ENCODE measurements at places on chromosomes 5 and 9.

GRCh38 chr5:147432323-147432722, 77.5 kb downstream of the DPYSL3 start:
- no peak for DNase-seq

DNA sequence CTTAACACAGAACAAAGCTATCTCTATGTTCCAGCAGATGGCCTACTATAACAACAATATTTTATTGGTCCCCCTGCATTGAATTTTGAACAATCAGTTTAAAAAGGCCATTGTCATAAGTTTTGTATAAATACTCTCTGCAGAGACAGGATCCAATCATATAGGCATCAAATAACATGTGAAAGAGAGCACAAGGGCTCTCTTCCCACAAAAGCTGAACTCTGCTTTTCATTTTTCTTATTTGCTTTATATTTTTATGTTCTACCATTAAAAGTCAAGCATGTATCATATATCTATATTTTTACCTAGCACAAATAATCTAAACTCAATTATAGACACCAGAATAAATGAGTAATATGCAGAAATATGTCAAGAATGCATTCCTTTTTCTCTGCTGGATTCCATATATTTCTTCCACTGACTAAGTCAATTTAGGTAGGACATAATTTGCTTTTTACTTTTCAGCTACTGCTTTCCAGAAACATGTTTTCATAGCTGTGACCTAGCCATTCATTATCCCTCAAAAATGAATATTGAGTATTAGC, 143.6 kb downstream of the CDH9 start:
- DNase-seq, result no peak

GRCh38 chr9:14231196-14231990, 82.5 kb downstream of the NFIB start:
- no peak for DNase-seq

- no peak for DNase-seq
Observed at GRCh38 chr5:61468483-61468865, 136.4 kb downstream of the ZSWIM6 start.

GRCh38 chr5:52994266-52994665, 5.1 kb downstream of the ITGA2 start:
- DNase-seq, result no peak

DNA sequence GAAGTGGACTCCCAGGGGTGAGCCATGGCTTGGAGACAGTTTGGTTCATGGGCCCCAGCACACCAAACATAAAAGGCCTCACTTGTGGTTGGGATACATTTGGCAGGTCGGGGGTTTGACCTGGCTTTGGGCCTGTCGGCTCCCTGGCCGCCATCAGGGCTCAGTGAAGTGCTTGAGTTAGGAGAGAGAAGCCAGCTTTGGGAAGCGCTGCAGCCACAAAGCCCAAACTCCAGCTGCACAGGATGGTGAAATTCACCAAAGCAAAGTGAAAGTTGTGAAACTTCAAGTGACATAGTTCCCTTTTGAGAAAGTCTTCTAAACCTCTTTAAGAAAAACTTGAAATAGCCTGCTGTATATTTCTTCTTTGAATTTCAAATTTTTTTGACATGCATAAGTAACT, 27.5 kb downstream of the SLC46A2 start:
- DNase-seq, result peak; percentile 24

Data from GDM1 (cell line).